ENCODE measurements at places on chromosomes 5 and 9. TPM values are rescaled to one million over a fixed set of nuclear protein-coding genes. Genes with fewer than 3 reads are reported as not detected.

LOX gene
- 31.5 TPM for total RNA-seq

PCDHGA6 gene
- 12.5 TPM for total RNA-seq

N4BP3 gene
- 1.7 TPM for total RNA-seq

FUT7 gene
- not detected for total RNA-seq

PCDHGA2 gene
- 3.2 TPM for total RNA-seq

RGS14 gene
- 25.6 TPM for total RNA-seq

IFNB1 gene
- not detected for total RNA-seq

CBY3 gene
- total RNA-seq, result not detected

IL9 gene
- not detected for total RNA-seq

GFRA3 gene
- total RNA-seq, result not detected

SOWAHA gene
- under 0.01 TPM for total RNA-seq

EIF4E1B gene
- not detected for total RNA-seq

DNA sequence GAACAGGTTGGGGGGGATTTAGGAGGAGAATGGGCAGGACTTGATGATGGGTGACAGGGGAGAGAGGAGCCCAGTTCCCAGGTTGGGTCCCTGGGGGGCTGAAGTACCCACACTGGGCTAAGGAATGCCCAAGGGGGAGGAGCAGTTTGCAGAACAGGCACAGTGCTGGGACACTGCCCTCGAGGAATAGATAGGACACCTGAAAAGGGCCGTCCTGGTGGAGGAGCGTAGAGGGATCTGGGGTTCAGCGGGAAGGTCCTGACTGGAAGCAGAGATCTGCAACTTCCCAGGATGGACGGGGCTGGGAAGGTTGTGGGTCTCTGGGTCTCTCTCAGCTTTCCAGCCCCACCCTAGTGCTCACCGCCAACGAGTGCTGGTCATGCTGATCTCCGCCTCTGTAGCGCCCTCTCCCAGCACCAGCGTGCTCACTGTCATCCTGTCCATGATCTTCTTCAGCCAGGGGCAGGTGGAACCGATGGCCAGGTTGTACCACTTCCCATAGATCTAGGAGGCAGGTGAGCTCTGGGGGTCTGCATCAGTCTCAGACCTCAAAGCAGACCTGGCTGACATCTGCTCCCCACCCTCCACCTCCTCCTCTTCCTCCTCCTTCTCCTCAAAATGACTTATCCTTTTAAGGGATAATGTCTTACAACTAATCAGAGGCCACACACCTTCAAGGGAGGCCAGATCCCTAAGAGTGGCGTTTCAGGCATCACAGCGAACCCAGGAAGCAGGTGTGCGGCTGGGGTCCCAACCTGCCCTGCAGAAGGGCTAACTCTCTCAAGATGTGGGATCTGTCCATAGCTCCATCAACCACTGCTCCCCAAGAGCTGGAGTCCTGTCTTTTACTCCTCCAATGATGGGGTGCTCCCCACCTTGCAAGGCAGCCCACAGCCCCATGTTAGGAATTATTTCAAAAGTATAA lies 1.6 kb downstream of the AMBP start:
- DNase-seq, result no peak
- no peak overlapping the region for H3K27ac ChIP-seq
- H3K36me3 ChIP-seq, result no peaks in the 10 kb centered on the region

- no peaks in the 10 kb centered on the region for H3K36me3 ChIP-seq
- no peak overlapping the region for H3K27ac ChIP-seq
- no peak for DNase-seq
- no peaks in the 10 kb centered on the region for H3K27me3 ChIP-seq
- no peak overlapping the region for H3K4me3 ChIP-seq
Measured at GRCh38 chr9:85603936-85604335, 137.8 kb downstream of the AGTPBP1 start.

- H3K27ac ChIP-seq, result peak overlapping the region; percentile 72
- no peaks in the 10 kb centered on the region for H3K4me1 ChIP-seq
- H3K4me3 ChIP-seq, result peak overlapping the region; percentile 42
- no peak for DNase-seq
- no peaks in the 10 kb centered on the region for H3K27me3 ChIP-seq
Measured at GRCh38 chr5:80961376-80962281, 1.5 kb downstream of the RASGRF2 start.

GRCh38 chr9:85559526-85559925 lies 182.2 kb downstream of the AGTPBP1 start:
- H3K4me3 ChIP-seq, result no peak overlapping the region
- no peaks in the 10 kb centered on the region for H3K36me3 ChIP-seq
- no peaks in the 10 kb centered on the region for H3K4me1 ChIP-seq
- no peak for DNase-seq

GRCh38 chr5:127907907-127908306 lies 175.7 kb upstream of the SLC12A2 start:
- no peaks in the 10 kb centered on the region for H3K36me3 ChIP-seq
- no peaks in the 10 kb centered on the region for H3K27me3 ChIP-seq
- no peaks in the 10 kb centered on the region for H3K4me1 ChIP-seq
- DNase-seq, result no peak
- no peak overlapping the region for H3K27ac ChIP-seq
- no peak overlapping the region for H3K4me3 ChIP-seq

DNA sequence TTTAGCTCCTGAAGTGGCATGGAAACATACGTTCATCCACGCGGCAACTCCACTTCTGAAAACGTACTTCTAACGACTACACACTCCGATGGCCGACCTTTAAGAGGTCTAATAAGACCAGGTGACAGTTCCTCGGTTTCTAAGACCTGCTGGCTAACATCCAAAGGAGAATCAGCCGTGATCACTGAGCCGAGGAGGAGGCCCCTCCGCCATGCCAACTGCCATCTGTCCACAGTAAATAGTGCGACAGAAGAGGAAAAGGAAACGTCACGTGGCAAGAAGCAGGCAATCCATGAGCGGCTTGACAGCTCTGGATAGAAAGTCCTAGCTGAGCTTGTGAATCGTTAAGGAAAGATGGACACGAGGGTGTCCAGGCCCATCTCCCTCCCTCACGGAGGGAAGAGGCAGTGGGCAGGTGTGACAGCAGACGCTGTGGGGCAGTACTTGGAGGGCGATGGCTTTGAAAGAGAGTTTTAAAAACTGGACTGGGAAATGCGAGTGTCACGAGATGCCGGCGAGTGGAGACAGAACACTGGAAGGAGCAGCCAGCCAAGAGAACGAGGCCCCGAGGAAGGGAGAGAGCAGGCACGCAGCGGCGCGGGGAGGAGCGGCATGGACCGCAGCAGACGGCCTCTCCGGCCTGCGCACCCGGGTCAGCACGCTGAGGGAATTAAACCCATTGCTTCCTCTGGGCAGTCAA lies 66.7 kb upstream of the TBC1D9B start:
- no peaks in the 10 kb centered on the region for H3K27me3 ChIP-seq
- no peak overlapping the region for H3K4me3 ChIP-seq
- no peaks in the 10 kb centered on the region for H3K36me3 ChIP-seq
- DNase-seq, result no peak
- no peaks in the 10 kb centered on the region for H3K4me1 ChIP-seq

DNA sequence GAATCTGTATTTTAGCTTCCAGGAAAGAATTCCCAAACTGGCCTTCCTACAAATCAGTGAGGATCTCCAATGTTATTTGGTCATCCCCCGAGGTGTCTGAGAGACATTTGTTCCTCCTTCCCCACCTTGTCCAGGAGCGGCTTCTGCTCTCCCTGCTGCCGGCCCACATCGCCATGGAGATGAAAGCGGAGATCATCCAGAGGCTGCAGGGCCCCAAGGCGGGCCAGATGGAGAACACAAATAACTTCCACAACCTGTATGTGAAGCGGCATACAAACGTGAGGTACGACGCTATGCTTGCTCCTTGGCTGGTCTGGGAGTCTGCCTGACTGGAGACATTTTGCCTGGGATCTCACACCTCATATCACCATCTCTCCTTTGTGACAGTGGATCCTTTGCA lies 160.4 kb downstream of the CFAP90 start:
- H3K36me3 ChIP-seq, result no peaks in the 10 kb centered on the region
- H3K27me3 ChIP-seq, result no peaks in the 10 kb centered on the region
- H3K4me3 ChIP-seq, result no peak overlapping the region
- DNase-seq, result no peak

DNA sequence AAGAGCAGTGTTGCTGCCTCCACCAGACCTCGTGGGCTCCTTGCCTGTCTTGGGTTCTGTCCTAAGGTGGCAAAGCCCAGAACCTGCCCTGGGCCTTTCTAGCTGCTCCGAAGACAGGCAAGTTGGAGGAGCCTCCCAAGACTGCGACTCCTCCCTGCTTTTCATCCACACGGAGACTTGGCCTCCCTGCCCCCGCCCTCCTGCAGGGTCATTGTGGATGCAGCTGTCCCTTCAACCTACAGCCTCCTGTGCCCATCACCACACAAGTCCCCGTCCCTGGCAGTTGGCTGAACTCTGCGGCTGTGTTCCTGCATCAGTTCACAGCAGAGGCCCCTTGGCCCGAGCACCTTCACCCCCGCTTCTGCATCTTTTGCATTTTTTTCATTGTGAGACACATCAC lies 59.2 kb downstream of the WNK2 start:
- no peak for DNase-seq
- no peaks in the 10 kb centered on the region for H3K27me3 ChIP-seq
- H3K4me1 ChIP-seq, result no peaks in the 10 kb centered on the region
